ENCODE measurements at places on chromosomes 5 and 9. TPM values are rescaled to one million over a fixed set of nuclear protein-coding genes. Genes with fewer than 3 reads are reported as not detected.

- DNase-seq, result no peak
Observed at GRCh38 chr5:116453988-116454411, 120.6 kb downstream of the SEMA6A start.

The ZNF474 gene
- polyA plus RNA-seq, result not detected

GRCh38 chr5:1105350-1106265 is 6.3 kb downstream of the SLC12A7 start:
- DNase-seq, result peak; percentile 85

GRCh38 chr5:90967851-90968250 is 409.3 kb downstream of the ADGRV1 start:
- no peak for DNase-seq

The KCTD16 gene
- 0.34 TPM for polyA plus RNA-seq

DNA sequence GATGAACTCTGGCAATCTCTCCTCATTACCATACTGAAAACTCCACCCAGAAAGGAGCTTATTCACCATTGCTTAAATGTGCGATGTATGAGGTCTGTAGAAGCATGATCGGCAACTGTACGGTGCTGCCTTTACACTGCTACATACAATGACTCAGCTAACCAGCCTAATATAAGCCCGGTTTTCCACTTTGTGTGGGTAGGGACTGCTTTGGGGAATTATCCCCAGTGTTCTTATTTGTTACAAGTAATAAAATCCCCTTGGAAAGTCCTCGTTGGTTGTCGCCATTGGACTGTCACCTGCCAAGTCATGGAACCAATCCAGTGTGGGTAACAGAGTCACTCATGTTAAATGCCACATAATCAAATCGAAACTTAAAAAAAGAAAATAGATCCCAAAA is 23.5 kb upstream of the TENT2 start:
- no peak for DNase-seq

DNA sequence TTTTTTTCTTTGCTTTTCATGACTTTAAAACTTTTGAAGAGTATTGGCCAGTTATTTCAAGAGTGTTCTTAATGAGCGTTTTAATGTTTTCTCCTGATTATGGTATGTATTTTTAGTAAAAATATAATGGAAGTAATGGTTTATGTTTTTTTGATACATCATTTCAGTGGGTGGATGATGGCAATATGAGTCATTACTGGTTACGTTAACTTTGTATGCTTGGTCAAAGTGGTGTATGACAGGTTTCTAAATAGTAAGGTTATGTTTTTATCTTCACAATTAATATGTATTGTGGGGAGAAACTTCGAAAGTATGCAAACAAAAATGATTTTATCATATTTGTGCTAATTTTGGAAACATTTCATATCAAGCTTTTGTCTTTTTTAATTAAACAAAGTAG is 176.7 kb upstream of the PRDM9 start:
- no peak for DNase-seq

GRCh38 chr9:4756420-4756819 is 15.4 kb upstream of the AK3 start:
- DNase-seq, result no peak

DNA sequence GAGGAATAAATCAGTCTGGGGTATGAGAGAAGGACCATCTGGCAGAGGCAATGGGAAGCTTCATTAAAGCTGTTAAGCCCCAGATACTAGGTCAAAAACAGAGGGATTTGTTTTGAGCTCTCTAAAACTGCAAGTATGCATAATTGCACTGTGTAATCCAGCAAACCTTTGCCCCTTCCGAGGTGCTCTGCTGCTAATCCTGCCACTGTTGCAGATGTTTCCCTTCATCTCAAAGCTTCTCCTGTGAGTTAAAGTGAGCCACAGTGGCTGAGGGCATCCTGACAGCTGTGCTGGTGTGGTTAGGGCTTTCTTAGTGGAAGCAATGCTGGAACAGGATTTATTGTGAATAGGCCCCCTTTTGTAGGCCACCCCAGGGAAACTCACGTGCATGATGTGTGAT is 160.3 kb upstream of the TRPC7 start:
- DNase-seq, result no peak

- DNase-seq, result no peak
Observed at GRCh38 chr9:4689687-4690104, 10.3 kb downstream of the CDC37L1 start.

The CCNI2 gene
- 0.13 TPM for polyA plus RNA-seq

The HTR4 gene
- not detected for polyA plus RNA-seq

DNA sequence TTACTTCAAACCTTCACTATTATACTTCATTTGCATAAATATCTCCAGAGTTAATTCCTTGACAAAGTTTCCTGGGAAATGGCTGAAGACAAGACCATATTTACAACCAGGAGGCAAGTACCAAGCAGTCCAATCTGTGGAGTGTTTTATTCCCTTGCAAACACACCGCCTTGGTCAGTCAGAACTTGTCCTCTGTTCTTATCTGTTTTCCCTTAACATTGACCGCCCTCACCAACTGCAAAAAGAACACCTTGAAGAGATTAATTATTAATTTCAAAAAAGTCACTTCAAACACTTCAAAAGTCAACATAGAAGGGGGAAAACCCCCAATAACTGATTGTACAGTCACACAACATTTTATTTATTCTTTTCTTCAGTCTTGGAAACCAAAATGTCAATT is 269.0 kb upstream of the RGMB start:
- DNase-seq, result no peak

The GLRA1 gene
- polyA plus RNA-seq, result not detected

DNA sequence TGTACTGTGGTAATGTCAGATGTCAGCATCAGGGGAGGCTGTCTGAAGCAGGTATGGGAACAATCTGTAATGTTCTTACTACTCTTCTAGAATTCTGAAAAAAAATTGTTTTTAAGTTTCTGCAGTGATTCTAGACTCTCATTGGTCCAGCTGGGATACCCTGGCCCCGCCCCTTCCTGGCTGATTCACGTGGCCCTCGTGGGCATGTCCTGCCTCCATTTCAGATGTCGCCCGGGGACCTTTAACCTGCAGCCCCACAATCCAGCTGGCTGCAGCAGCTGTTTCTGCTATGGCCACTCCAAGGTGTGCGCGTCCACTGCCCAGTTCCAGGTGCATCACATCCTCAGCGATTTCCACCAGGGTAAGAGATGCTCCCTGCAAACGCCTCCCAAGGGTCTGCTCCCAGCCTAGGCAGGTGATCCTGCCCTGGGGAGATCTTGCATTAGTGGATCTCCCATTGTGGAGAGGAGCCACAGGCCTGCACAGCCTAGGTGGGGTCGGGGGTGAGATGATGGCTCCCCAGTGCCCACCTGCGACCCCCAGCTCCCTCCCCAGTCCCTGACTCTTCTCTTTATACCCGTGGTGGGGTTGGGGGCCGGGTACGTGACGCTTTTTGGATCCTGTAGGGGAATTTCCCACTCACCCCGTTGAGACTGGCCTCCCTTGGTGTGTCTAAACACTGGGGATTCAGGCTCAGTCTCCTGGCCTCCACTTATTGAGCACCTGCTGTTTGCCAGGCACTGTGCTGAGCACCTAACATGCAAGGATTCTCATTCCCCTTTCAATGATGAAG is 36.5 kb downstream of the LAMC3 start:
- DNase-seq, result no peak

The OR1J2 gene
- not detected for polyA plus RNA-seq
